ENCODE measurements at places on chromosomes 2 and 18.

DNA sequence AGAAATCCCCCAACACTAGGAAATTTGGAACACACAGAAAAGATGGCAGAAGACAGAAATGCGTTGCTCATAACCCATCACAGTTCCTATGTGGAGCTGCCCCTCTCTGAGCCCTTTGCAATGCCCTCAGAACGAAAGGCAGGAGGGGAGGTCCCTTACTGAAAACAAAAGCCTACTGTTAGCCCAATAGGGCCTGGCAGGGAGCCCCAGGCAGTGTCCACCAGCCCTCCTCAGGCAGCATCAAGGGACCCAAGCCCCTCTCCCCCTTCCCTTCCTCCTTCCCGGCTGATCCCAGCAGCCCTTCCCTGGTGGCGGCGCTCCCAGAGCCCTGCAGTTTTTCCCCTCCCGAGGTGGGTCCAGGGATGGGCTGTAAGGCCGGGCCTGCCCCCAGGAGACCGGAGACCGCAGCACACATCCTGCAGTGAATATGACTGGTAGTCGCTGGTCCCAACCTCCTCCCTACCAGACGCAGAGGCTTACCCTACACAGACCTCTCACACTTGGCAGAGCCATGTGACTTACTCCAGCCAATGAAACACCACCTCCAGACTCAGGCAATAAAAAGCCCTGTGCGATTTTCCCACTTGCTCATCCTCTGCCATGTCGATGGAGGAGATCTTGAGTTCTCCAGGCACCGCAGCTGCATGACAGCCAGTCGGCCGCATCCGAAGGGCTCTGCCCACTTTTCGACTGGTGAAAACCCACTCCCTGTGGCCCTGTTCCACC, 19.4 kb upstream of the DUSP2 start:
- no peak for DNase-seq

DNA sequence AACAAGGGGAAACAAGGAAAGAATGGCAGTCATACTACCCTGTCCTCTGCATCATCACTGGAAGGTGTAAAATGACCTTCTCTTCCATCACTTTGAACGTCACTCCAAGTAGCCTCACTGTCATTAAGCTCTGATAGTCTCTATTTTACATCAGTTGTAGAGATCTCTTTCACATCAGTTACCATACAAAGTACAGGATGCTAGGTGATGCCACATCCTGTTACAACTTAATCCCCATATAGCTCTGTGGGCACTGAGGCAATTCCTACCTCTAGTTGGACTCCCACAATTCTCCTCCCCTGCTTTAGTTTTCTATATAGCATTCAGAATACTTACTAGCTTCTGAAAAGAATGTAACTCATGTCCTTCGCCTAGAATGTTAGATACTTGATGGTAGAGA, 55.1 kb upstream of the TTC27 start:
- no peak for DNase-seq

- DNase-seq, result no peak
Observed at GRCh38 chr2:100759901-100760300, 60.0 kb upstream of the NPAS2 start.

- no peak for DNase-seq
Observed at GRCh38 chr2:118974103-118974993, 32.4 kb downstream of the MARCO start.

DNA sequence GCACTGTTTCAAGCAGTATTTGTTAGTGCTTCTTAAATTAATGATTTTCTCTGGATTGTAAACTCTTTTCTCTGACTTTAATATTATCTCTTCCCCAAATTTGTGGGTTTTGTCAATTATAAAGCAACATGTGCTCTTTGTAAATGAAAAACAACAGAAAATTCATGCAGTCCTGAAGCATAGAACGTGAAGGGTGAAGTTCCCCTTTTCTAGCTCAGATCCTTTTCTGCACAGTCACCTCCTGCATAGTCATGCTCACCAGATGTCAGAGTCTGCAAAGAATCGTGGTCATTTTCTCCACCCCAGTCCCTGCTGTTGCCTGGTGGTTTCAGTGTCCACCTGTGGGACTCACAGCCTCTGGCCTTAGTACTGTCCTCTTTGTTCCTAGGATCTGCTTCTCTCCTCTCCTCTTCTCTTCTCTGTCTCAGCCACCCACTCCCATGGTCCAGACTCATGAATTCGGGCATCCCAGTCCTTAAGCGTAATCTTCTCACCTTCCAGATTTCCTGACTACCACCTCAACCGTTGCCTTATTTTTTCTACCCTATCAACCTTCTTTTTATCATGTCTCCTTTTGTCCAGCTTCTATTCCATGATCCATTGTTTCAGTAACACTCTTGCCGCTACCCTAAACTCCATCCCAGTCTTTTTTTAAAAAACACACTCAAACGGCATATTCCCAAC, 229.1 kb downstream of the RTP5 start:
- DNase-seq, result no peak

DNA sequence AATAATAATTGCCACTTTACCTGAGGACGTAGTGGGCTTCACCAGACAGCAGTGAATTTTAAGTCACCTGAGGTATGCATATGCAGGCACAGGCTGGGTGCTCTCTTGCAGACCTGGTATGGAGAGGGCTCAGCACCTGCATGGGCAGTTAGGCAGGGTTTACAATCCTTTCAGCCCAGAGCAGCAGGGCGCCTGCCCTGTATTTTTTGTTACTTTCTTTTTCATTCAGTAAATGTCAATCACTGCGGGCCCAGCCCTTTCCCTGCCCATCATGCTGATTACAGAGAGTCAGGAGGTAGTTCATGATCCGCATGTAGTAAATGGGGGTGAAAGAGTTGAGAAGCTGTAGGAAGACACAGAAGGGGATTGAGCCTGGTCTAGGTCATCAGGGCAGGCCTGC, 147.0 kb upstream of the ALPP start:
- DNase-seq, result no peak

DNA sequence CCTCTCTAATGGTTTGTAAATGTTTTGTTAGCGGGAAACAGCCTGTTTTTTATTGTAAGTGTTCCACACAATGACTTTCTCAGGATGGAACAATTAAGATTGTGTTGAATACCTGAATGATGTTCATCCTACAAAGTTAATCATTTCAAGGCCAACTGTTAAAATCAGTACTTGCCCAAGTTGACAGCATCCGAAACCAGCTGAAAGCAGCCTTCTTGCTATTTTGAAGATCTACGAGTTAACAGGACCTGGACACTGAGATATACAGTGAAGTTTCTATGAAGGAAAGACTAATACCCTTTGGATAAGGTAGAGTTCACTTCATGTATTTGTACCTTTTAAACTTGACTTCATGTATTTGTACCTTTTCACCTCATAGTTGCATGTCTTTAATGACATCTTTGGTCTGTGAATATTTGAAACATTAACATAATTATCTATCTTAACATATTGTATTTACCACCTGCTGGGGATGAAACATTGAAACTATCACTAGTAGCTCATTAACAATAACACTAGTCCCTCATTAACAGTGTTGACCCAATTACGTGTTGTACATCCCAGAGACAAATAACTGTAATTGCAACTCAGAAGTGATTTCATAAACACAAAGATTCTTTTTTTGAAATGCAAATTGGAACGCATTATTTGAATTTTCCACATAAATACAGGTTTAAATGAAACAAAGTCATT, 556.0 kb upstream of the MEX3C start:
- DNase-seq, result no peak

DNA sequence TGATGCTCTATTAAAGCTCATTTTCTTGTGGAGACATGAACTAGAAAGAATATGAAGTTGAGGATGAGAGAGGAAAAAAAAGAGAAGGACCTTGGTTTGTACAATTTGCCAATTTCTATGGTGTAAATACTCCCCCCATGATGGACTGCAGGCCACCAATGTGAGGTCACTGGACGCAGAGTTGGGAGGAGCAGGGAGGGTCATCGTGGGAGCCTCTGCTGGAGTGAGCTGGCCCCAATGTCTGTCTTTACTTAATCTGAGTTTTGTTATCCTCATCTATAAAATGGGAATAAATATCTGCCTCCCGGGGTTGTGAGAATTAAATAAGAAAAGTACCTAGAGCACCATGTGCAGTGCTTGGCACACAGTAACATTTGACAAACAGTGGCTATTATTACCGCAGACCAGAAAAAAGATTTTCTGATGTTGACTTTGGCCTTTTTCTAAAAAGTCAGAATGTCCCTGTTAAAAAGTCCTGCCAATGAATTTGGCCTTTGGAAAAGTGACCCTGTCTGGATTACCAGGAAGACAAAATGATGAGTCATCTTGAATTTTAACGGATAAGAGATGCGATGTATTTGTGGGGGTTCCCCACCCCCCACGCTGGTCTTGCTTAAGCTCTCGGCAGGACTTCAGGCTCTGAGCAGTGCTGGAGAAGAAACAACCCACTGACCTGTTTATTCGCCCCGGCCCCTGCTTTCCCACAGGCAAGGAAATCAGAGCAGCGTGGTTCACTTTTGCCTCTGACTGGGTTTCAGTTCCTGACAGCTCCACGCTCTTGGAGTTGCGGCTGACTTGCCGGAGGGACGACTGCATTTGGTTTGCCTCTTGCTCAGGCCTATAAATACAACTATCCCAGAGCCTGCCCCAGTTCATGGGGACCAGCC, 50.3 kb upstream of the FOSL2 start:
- peak; percentile 79 for DNase-seq

DNA sequence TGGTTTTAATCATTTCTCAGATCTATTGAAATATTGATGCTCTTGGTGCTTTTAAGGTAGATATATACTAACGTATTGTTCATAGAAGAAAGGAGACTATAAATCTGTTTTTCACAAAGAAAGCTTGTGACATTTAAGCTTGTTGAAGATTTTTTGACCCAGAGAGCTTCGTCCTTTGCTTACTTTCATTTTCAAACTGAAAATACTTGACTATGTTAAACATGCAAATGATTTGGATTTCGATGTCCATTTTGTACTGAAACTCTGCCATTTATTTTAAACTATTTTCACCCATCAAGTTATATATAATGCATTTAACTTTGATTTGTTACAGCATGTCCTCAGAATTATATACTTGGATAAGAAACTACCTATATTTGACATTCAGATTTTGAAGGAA, 85.2 kb downstream of the SLC4A10 start:
- DNase-seq, result no peak

GRCh38 chr2:73718851-73719621, 18.1 kb downstream of the TPRKB start:
- DNase-seq, result no peak

DNA sequence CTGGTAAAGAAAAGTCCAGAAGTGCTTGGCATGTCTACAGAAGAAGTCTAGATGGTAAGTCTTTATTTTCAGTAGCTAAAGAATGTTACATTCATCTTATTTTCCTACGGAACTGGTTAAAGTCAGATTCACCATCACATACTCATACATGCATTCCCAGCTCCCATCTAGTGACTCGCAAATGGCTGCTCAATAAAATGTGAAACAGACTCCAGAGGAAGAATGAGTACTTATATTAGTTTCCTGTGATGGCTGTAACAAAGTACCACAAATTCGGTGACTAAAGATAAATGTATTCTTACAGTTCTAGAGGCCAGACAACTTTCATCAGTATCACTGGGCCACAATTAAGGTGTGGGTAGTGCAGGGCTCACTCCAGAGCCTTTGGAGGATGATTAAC, 797.2 kb downstream of the SATB2 start:
- DNase-seq, result no peak

- peak; percentile 82 for DNase-seq
Observed at GRCh38 chr18:30889519-30890301, 152.8 kb downstream of the DSC3 start.

Measured in umbilical cord (tissue), 2 donors.